NCI-H460 (cell line): ENCODE measurements at places on chromosomes 4 and X.
A peak's percentile ranks its signal among the peaks of the same experiment; 100 is the strongest.

DNA sequence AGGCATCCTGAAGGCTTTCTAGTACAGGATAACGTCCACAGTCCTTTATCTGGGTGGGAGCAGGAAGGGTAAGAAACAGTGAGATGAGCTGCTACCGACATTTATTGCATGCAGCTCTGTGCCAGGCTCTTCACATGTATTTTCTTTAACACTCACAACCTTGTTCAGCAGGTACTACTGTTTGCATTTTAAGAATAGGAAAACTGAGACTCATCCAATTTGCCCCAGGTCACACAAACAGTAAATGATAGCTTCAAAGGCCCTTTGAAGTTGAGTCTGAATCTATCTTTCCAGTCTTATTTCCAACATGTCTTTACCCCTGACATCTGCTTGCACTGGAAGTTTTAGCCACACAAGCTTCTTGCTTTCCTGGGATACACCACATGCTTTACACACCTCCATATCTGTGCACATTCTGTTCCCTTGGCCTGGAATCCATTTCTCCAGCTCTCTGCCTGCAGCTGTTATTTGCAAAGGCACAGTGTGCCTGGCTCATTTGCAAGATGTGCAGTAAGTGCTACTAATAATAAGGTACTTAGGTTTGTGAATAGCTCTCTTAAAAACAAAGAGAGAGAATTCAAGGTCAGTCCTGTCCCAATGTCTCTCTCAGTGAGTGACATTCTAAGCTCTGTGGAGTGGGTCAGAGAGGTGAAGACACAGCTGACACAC lies 61.2 kb downstream of the METTL14 start:
- DNase-seq: no peak

- DNase-seq: no peak
Observed at GRCh38 chr4:7910952-7911578, 28.6 kb downstream of the AFAP1 start.

GRCh38 chr4:52019936-52020657 lies at the start of gene LRRC66:
Gene LRRC66, minus strand, starts transcription at chr4:52020363. Its CDS starts 2,750 bp downstream, at chr4:52017613.
- DNase-seq: no peak

DNA sequence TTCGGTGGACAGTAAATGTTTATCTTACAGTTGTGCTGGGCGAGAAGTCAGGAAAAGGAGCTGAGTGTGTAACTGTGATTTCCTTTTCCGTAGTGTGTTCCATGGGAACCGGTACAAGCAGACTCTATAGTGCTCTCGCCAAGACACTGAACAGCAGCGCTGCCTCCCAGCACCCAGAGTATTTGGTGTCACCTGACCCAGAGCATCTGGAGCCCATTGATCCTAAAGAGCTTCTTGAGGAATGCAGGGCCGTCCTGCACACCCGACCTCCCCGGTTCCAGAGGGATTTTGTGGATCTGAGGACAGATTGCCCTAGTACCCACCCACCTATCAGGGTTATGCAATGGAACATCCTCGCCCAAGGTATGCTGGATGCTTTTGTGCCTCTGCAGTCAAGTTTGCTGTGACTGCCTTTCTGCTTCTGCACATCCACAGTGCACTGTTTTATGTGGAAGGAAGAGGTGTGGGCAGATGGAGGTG lies 27.4 kb downstream of the NOCT start:
- DNase-seq: no peak

GRCh38 chr4:5500165-5500564 lies 208.2 kb downstream of the EVC2 start:
- DNase-seq: no peak

- no peak for DNase-seq
Observed at GRCh38 chrX:78839711-78840110, 92.2 kb downstream of the LPAR4 start.

DNA sequence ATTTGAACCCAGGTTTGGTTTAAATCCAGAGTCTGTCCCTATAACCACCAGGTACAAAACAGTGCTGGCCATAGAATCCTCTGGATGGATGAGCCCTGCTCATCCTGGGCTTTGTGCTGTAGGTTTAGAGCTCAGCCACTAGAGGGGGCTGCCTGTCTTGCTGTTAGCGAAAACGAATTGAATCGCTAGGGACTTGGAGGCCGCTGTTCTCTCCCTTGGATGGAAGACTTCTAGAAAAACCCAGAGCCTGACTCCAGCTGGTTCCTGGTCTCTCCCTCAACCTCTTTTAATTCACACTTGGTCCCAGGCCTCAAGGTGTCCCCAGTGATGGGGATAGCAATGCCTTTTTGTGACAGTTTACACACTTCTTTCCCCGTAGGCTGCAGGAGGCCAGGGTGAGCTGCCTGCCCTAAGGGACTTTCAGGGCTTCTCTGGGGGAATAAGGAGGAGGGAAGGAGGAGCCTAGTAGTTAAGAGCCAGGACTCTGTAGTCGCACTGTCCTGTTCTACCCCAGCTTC lies 8.7 kb downstream of the RIPPLY1 start:
- DNase-seq: peak; percentile 77

DNA sequence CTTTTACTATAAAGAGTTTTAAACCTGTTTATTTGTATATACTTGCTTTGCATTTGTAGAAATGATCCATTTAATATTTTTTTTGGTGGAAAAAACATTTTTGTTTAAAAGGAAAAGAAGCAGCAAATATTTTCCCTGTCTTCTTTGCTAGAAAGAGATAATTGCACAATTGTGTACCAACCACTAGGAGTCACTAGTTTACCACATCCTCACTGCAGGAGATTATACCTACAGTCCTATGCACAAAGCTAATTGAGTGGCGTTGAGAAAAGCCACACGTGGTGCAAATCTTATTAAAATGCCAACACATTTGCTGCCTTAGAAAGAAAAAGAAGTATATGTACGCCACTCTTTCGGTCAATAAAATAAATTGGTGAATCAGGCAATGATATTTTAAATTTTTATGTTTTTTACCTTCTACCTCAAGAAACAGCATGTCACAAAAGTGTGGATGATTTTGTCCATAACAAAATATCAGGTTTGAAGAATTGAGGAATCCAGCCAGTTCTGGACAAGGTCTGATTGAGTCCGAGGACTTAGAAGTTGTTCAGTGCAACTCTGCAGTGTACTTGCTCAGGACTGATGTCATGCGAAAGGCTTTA lies 102.9 kb downstream of the GRXCR1 start:
- no peak for DNase-seq

GRCh38 chr4:47221721-47222120 lies 190.4 kb downstream of the GABRB1 start:
- DNase-seq: no peak

- DNase-seq: no peak
Observed at GRCh38 chr4:3706111-3706511, 60.1 kb upstream of the ADRA2C start.

DNA sequence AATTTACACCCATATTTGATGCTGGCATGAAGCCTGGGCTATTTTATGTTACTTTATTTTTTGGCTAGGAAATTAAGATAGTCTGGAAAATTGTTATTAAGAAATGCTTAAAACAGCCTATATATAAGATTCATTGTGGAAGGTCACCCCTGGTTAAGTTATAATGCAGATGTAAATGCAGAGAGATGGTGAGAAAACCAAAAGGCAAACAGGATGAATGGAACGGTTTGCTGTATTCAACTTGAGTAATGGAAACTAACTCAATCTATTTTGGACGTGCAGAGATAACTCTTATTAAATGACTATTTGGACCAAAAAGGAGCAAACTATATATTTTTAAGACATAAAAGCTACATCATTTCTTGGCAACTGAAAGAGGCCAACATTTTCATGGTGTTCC lies 446.3 kb upstream of the FRG1 start:
- no peak for DNase-seq

DNA sequence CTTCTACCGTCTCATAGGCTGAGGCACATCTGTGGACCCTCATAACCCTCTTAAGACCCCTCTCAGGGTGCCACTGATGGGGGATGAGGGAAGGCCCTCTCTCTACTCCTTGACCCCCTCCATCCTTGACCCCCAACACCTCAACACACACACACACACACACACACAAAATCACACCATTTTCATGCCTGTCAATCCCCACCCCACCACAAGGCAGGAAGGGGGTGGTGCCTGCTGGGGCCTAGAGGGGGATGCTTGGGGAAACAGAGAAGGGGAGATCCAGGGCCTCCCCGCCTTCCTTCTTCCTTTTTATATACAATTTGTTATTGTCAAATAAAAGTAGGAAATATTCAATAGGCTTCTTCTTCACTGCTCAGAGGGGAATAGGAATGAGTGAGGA lies 1.2 kb upstream of the EBP start:
- no peak for DNase-seq

DNA sequence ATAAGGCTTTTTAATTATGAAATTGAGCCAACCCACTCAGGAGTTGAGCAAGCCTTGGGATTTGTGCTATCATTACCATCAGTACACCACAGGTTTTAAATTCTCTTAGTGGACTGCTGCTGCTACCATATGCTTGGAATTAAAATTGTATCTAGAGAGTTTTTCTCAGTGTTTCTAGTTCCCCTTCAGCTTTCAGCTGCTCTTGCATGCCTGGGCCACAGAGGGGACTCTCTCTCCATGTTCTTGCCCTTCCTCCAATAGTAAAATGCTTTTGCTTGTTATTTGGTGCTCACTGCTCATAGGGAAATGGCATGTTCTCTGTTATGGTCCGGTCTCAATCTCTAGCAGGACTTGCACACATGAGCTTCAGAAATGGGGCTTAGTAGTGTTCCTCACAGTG lies 101.9 kb downstream of the IGSF1 start:
- DNase-seq: no peak

GRCh38 chr4:112898357-112899141 lies 150.9 kb upstream of the ANK2 start:
- no peak for DNase-seq

DNA sequence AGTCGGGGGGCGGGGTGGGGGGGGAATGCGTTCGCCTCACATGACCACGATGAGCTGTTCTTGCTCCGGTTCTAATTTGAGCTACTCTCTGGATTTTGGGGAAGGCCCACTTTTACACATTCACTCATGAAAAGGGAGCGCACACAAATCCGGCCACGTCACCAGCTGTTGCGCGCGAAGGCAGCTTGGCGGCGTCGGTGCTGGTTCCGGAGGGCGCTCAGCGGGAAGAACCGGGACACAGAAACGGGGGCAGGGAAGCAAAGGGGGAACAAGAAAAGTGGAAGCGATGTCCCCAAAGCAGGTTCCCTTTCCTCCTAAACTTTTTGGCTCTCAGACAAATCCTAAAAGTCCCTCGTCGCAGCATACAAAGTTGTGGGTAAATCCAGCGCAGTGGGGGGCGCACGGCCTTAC lies 605 bp downstream of the ANXA5 start:
- no peak for DNase-seq

GRCh38 chr4:8000247-8000646 lies 60.6 kb upstream of the AFAP1 start:
- DNase-seq: no peak

DNA sequence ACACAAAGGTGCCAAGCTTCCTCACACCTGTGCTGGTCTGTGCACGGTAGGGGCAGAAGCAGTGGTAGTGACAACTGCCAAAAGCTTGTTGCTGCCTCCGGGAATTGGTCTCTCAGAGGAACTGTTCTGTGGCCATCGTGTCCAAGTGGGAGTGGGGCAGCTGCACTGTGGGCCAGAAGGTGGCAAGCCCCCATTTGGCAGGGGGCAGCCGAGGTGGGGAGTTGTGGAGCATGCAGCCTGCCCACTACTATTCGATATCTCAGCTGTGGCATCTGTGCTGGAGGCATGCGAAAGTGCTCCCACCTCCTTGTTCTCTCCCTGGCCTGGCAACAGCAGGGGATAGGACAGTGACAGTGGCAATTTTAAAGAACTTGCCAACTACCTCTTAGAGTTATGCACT lies 192.8 kb downstream of the TBX22 start:
- no peak for DNase-seq

GRCh38 chr4:186829740-186830449 lies 106.2 kb upstream of the FAT1 start:
- DNase-seq: peak; percentile 51

- DNase-seq: no peak
Observed at GRCh38 chr4:41885456-41885855, 49.8 kb upstream of the TMEM33 start.

GRCh38 chr4:124997991-124998390 lies 285.5 kb upstream of the ANKRD50 start:
- DNase-seq: no peak

DNA sequence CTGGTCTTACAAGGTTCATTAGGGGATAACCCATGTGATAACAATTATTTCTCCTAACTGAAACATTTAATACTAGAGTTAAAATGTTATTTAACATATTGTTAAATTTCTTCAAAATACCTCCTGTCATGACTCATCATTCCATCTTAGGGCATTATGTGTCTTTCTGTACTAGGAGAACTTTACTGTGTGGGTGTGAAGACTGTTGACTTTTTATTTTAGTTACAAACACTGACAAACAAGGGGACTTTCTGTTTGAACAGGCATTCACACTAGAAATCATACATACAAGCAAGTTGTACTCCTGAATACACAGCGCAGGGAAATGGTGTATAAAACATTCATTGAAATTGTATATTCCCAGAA lies 175.9 kb downstream of the FBXW7 start:
- no peak for DNase-seq

- no peak for DNase-seq
Observed at GRCh38 chr4:39278476-39278875, 87.7 kb downstream of the RFC1 start.

GRCh38 chr4:39961311-39961877 lies 16.3 kb downstream of the PDS5A start:
- no peak for DNase-seq

DNA sequence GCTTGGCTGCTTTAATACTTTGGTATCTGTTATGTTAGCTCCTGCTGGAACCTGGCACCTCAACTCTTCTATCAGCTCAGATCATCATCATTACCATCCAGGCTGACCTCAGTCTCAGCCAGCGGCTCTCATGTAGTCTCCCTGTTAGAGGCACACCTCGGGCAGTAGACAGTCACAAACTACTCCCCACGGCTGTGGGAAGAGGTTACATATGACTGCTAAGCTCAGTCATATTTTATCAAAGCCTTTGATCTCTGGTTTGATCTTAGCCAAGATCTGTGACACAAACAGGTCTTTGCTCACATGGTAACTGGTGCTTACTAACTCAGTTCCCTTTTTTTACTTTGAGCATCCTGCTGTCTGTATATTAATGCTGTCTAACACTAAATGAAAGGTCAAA lies 384.9 kb downstream of the CENPC start:
- no peak for DNase-seq

- DNase-seq: no peak
Observed at GRCh38 chr4:155887045-155887444, 16.5 kb upstream of the TDO2 start.

- no peak for DNase-seq
Observed at GRCh38 chrX:31349515-31349914, 277.7 kb upstream of the FTHL17 start.

- no peak for DNase-seq
Observed at GRCh38 chr4:140790765-140791164, 34.6 kb upstream of the TBC1D9 start.

DNA sequence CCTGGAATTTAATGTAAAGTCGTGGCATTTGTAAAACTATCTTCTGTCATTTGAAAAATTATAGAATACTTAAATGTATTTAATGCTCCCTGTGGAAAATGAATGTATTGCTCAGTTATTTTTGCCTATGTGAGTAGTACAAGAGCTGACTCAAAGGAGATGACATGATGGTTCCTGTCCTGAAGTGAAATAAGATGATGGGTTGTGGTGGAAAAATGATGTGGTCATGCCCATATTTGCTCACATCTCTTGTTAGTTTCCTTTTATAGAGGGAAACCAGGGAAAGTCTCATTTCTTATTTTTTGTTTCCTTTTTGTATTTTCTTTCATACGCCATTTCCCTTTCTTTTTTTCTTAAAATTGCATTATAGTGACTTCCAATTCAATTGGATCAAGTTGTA lies 23.7 kb downstream of the PLS3 start:
- DNase-seq: no peak

- DNase-seq: no peak
Observed at GRCh38 chr4:89674876-89675459, 162.0 kb downstream of the SNCA start.
